Stimulated activated CD4-positive, alpha-beta T cell treated with anti-CD3 and anti-CD28 coated beads, Interleukin-2, amount 100 ng/mL, for 48 hours (primary cell): ENCODE measurements at places on chromosomes 16 and 17.

DNA sequence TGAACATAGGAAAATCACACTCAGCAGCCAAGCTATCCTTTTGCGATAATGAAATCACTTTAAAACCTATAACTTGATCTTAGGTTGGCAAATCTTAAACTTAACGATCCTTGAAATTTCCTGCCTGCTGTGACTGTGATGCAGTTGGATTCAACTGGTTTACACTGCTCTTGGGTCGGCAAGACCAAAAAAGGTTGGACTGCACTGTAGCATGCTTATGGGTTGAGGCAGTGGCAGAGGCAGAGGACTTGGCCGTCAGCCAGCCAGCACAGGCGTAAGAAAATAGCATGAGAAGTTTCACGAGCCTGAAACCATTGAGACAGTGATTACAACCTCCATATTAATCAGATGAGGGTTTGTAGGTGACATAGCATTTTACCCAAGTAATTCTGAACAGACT lies 21.4 kb downstream of the WSB1 start:
- no peak for DNase-seq

GRCh38 chr16:11706180-11706742 lies 36.4 kb downstream of the TXNDC11 start:
- DNase-seq: no peak

DNA sequence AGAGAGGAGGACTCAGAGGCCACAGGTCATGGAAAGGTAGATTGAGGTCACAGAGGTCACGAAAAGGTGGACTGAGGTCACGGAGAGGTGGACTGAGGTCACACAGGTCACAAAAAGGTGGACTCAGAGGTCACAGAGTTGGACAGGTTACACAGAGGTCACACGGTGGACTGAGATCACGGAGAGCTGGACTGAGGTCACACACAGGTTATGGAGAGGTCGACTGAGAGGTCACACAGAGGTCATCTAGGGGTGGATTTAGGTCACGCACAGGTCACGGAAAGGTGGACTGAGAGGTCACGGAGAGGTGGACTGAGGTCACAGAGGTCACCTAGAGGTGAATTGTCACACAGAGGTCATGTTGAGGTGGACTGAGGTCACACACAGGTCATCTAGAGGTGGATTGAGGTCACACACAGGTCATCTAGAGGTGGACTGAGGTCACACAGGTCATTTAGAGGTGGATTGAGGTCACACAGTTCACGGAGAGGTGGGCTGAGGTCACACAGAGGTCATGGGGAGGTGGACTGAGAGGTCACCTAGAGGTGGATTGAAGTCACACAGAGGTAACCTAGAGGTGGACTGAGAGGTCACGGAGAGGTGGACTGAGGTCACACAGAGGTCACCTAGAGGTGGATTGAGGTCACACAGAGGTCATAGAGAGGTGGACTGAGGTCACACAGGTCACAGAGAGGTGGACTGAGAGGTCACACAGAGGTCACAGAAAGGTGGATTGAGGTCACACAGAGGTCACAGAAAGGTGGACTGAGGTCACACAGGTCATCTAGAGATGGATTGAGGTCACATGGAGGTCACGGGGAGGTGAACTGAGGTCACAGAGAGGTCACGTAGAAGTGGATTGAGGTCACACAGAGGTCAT lies 26.7 kb upstream of the JPT2 start:
- no peak for DNase-seq

DNA sequence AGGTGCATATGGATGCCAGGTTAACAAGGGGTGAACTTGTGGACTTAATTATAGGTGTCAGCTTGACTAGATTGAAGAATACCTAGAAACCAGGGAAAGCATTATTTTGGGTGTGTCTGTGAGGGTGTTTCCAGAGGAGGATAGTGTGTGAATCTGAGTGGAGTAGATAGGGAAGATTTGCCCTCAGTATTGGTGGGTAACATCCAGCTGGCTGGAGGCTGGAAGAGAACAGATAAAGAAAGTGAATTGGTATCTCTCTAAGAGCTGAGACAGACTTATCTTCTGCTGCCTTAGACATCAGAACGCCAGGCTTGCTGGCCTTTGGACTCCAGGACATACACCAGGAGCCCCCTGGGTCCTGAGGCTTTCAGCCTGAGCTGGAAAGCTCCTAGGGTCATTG lies 75.2 kb downstream of the CDRT15 start:
- no peak for DNase-seq

- no peak for DNase-seq
Observed at GRCh38 chr16:47977802-47978201, 178.0 kb downstream of the ABCC12 start.

DNA sequence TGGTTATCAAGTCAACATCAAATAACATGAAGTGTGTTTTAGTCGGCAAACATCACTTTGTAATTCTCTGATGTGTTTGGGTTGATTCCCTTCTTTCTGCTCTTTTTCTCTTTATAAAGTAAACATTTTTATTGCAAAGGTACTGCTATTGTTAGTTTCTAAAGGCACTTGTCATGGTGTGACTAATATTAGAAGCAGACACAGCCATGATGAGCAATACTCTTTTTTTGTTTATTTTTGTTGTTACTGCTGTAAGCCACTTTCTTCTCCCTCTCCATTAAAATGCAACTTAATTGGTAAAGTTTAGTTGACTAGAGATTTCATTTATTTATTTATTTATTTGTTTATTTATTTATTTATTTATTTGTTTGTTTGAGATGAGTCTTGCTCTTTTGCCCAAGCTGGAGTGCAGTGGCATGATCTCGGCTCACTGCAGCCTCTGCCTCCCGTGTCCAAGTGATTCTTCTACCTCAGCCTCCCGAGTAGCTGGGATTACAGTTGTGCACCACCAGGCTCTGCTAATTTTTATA lies 424.7 kb downstream of the WWOX start:
- no peak for DNase-seq
